AG08395 (cell line): ENCODE measurements at places on chromosomes 2 and 18.
A peak's percentile ranks its signal among the peaks of the same experiment; 100 is the strongest.

GRCh38 chr18:58101291-58101794 lies 57.3 kb downstream of the NEDD4L start:
- DNase-seq = no peak

GRCh38 chr18:11040823-11041656 lies 108.3 kb downstream of the PIEZO2 start:
- DNase-seq = peak; percentile 50

DNA sequence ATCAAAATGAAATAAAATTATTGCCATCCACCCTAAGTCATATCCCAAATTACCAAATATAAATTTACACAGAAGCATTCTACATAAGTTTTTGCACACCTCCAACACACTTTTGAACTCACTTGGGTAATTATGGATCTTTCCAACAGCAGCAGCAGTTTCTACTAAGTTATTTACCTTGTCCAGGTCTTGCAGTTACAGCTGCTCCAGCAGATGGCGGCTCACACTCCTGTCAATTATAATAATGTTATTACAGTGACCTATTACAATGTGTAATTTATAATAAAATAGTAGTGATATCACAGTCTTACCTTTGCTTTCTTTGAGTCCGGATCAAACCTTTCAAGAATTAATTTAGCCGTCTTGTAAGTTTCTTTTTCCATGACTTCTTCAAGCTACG lies 37.9 kb downstream of the LNPK start:
- no peak for DNase-seq

DNA sequence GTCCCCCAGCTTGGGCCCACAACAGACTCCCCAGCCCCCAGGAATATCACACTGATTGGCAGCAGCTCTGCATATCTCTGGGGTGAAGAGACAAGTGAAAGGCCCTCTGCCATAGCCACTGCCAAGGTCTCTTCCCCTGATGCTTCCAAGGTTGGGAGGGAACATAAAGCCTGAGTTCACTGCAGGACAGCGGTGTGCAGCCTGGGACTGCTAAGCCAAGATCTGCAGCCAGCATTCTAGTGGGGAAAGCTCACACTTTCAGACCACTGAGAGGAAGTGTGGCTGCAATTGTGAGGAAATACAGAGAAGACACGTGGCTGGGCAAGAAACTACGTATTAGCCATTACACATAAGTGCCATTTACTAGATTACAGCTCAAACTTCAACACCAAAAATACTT lies 100.7 kb downstream of the MAIP1 start:
- no peak for DNase-seq

DNA sequence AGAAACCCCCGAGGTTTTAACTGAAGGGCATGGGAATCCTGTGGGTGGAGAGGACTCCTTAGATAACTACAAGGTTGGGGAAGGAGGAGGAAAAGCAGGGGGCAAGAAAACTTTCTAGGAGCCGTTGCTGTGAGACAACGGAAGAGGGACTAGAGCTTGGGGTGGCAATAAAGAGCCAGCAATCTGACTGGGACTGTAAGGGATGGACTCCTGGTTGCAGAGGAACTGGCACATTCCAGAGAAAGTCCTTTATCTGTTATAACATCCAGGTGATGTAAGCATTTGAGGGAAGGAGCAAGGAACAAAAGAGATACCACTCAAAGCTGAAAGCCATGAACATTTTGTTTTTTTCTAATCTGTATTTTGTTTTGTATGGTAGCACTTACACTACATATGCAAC lies 16.4 kb downstream of the CDCA7 start:
- no peak for DNase-seq

- peak; percentile 58 for DNase-seq
Measured at GRCh38 chr18:10006311-10006893, 92.6 kb downstream of the VAPA start.

DNA sequence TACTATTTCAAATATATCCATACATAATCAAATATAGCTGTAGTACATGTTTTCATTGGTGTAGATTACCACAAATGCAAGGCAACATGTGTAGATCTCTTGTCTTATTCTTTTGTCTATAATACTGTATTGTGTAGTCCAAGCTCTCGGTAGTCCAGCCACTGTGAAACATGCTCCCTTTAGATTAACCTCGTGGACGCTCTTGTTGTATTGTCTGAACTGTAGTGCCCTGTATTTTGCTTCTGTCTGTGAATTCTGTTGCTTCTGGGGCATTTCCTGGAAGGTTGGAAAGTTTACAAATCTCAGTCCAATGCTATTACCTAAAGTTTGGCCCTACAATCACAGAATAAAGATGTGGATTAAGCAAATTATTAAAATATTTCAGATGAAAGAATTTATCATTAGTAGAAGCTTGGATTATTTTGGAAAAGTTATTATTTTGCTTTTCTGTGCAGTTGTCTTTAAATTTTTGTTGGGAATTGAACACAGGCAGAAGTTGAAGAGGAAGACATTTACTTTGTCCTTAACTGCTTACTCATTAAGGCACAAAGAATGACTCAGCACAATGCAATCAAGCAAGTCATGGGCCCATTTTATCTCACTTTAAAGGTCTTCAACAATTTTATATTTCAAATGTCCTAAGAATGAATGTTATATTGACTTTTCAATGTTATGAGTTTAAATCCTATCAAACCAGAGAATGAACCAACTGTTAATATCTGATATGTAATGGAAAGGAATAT lies 103.4 kb upstream of the CAVIN2 start:
- DNase-seq = no peak

- DNase-seq = no peak
Measured at GRCh38 chr2:216658757-216659156, 25.5 kb downstream of the IGFBP2 start.

DNA sequence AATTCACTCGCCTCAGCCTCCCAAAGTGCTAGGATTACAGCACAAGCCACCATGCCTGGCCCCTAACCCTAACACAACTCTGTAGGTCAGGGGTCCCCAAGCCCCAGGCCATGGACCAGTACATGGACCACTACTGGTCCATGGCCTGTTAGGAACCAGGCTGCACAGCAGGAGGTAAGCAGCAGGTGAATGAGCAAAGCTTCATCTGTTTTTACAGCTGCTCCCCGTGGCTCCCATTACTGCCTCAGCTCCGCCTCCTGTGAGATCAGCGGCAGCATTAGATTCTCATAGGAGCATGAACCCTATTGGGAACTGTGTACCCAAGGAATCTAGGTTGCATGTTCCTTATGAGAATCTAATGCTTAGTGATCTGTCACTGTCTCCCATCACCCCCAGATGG lies 201.7 kb downstream of the NRP2 start:
- DNase-seq = no peak

DNA sequence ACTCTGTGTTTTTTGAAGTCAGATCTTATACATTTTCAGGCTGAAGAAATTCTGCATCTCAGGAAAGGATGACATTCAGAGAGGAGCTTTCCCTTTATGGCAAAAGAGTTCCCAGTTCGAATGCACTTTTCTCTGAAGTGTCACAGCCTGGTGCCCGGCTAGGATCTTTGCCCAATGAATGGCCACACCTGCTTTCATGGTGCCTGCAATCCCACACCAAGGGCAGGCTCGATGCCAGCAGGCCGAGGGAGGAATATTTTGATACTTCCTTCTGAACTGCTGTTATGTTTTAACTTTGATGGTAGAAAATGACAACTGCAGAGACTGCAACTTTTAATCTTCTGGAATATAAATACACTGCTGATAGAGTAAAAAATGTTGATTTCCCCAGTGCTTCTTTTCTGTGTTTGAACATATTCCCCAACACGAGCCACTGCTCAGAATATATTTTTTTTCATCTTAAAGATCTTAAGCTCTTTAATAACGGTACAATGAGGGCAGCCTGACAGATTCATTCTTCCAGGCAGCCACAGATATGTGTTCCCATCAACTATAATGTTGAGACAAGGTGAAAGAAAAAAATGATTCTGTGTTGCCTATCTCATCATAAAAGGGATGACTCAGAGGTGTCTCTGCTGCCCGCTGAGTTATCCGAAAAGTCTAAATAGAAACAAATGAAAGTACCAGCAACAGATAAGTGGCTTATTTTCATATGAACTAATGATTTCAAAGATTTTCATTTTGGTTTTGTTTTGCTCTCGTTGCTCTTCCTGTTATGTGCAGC lies 848.5 kb downstream of the DCDC2C start:
- DNase-seq = no peak

DNA sequence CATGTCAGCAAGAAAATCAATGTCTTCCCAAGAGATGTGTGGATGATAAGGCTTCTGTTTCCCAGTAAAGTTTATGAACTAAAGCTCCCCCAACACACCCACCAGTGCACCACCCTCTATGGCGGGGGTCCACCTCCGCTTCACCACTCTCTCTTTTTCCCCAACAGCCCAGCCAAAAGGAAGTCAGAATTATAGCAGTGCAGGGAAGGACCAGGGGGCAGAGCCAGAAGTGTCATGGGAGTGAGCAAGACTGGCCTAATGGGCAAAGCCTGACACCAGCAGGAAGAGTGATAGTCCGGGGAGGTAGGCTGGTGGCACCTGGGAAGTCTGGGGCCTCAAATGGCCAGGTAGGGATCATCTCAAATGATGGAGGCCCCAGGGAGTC lies 167.7 kb downstream of the ZFP36L2 start:
- DNase-seq = no peak

- peak; percentile 25 for DNase-seq
Measured at GRCh38 chr2:197247083-197247482, 63.5 kb downstream of the ANKRD44 start.

GRCh38 chr2:4381049-4381448 lies 677.7 kb downstream of the DCDC2C start:
- no peak for DNase-seq

DNA sequence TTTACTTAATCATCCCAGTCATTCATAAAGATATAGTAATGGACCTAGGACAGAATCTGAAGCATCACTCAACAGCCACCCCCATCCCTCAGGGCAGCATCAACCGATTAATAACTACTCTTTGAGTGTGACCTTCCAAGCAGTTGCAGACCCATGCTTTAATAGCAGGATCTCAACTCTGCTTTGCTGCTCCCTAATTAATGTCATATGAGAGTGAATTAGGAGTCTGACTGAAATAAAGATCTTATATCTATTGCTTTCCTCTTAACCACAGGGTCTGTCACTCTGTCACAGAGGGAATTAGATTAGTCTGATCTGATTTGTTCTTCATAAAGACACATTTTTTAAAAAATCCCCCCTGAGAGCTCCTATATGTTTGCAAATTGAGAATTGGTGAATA lies 46.1 kb upstream of the LRP1B start:
- no peak for DNase-seq

GRCh38 chr2:238376884-238377391 lies 49.8 kb upstream of the ASB1 start:
- DNase-seq = peak; percentile 24

DNA sequence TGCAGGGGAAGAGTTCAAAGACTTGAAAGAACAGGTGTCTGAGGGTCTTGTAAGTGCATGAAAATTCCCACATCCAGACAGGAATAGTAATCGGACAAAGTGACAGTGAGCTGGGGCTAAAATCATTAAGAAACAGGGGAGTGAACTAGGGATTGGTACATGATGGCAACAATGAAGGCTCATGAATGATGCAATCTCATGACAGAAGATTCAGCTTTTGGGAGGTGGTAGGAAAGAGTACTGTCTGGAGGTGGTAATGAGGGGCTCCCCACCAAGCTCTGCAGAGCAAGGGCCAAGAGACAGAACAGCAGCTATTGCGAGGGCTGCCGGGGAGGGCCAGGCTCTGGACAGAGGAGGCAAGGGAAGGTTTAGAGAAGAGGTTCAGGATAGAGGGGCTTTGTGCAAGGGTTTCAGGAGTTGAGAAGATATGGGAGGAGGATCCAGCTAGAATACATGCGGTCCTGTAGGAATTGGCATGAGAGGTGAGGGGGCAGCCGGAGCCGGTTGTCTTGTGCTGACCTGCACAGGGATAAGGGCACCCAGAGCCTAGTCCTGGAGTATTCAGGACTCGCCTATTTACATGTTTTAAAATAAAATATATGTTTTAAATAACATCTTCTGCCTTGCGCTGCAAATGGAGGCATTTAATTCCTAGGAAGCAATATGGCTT lies 31.4 kb downstream of the MAP3K20 start:
- DNase-seq = no peak

DNA sequence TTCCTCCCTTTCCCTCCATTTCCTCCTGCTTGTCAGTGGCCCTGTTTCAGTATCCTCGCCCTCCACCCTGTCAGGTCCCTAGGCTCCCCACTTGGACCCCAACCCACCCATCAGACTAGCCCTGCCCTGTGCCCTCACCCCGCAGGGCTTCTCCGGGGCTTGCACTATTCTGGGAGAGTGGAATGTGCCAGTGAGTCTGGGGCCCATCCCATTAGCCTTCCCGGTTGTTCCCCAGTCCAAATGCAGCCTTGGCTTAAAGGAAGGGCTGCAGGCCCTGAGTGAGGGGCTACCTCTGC lies 45.5 kb downstream of the MYO7B start:
- DNase-seq = no peak

GRCh38 chr2:64104933-64105332 lies 39.3 kb downstream of the PELI1 start:
- no peak for DNase-seq

DNA sequence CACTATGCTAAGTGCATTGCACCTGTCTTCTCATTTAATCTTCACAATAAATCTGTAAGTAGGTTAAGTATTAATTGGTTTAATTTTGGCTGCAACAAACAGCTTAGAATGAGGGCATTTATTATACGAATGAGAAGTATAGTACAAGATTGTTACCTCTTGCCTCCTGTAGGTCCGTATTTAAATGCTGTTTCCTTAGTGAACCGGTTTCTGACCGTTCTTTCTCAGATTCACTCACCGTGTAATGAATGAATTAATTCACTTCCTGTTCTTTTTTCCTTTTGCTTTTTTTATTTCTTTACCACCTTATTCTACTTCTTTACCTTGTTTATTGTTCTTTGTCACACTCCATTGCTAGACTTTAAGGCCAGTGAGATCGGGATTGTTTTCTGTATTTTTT lies 153.8 kb upstream of the RASGRP3 start:
- DNase-seq = no peak

- DNase-seq = no peak
Measured at GRCh38 chr2:240323601-240324291, 111.7 kb upstream of the GPC1 start.

GRCh38 chr2:114968748-114969400 lies 526.4 kb downstream of the DPP10 start:
- no peak for DNase-seq

DNA sequence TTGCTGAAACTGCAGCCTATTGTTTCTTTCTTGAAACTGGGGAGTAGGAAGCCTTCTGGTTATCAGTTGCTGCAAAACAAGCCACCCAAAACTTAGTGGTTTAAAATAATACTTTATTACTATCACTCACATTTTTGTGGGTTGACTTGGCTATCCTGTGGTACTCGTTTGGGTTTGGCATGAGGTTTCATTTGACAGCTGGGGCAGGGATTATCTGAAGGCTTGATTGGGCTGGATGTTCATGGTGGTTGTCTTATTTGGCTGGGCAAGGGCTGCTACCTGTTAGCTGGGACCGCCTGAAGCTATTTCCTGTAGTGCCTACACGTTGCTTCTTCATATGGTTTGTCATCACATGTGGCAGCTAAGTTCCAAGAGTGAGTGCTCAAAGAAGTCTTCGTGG lies 122.3 kb downstream of the PLCL1 start:
- no peak for DNase-seq

GRCh38 chr2:128304715-128305554 lies 13.7 kb downstream of the HS6ST1 start:
- peak; percentile 68 for DNase-seq

- no peak for DNase-seq
Measured at GRCh38 chr18:46461993-46462392, 195.0 kb downstream of the LOXHD1 start.
